ENCODE measurements at places on chromosomes 5 and 9.

DNA sequence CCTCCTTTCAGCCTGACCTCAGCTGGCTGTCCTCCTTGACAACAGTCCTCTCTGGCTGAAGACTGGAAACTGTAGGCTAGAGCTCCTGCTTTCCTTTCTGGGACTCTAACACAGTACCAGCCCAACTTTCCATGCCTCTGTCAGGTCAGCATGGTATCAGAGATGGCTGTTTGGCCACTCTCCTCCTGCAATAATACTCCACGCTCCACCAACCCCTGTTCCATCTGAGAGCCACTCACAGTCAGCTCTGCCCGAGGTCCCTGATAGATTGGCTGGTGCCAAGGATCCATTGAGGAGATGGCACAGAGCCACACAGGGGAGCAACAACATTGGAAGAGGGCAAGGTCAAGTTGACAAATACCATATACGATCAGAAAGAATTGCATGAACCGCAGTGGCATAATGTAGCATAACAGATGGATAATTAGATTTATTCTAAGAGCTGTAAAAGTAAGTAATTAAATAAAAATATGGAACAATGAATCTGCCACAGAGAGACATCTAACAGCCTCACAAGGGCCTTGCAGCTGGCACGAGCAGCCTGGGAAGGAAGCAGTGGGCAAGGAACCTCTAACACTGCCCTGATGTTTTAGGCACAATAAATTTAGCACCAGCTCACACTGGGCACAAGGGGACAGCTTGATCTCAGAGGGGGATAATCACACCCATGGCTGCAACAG, 94.3 kb upstream of the LRRTM2 start:
- no peak for DNase-seq

GRCh38 chr9:18707061-18707461, 233.1 kb downstream of the ADAMTSL1 start:
- peak; percentile 58 for DNase-seq

DNA sequence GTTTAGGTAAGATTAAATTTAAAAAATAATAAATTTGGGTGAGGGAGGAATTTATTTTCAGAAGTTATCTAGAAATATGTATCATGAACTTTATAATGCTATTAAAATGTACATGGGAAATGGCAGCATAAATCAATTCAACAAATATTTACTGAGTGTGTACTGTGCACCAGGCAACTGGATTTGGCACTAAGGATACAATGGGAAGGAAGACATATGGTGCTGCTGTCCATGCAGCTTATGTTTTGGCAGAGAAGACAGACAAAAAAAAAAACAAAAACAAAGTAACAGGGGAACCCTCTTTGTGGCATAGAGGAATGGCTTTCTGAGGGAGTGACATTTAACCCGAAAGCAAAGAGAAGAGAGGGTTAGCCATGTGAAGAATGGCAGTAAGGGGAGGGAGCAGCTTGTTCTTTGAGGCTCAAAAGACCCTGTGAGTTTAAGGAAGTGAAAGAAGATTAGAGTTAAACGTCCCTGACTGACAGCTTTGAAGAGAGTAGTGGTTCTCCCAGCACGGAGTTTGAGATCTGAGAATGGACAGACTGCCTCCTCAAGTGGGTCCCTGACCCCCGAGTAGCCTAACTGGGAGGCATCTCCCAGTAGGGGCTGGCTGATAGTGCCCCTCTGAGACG, 23.9 kb downstream of the CNTRL start:
- DNase-seq: no peak

GRCh38 chr9:37449862-37450632, 15.2 kb downstream of the ZBTB5 start:
- DNase-seq: no peak

- DNase-seq: no peak
Measured at GRCh38 chr5:96854067-96854466, 22.2 kb upstream of the ERAP2 start.

DNA sequence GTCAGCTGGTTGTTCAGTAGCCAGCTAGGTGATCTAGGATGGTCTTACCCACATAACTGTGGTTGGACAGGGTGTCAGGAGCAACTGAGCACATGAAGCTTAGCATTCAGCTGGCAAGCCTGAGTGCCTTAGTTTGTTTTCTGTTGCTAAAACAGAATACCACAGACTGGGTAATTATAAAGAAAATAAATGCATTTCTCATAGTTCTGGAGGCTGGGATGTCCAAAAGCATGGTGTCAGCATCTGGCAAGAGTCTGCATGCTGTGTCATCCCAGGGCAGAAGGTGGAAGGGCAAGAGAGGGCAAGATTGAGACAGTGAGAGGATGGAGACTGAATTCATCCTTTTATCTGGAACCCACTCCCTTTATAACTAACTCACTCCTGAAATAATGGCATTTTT, 921.5 kb downstream of the TLE4 start:
- no peak for DNase-seq

- DNase-seq: no peak
Measured at GRCh38 chr9:22401671-22402070, 45.0 kb upstream of the DMRTA1 start.

GRCh38 chr9:124242331-124243194, 15.2 kb upstream of the NEK6 start:
- DNase-seq: peak; percentile 81

- DNase-seq: no peak
Measured at GRCh38 chr5:79642210-79642609, 30.0 kb downstream of the TENT2 start.

- DNase-seq: no peak
Measured at GRCh38 chr5:142737179-142737578, 33.0 kb upstream of the ARHGAP26 start.

GRCh38 chr5:151925340-151925739, 689 bp upstream of the GLRA1 start:
- DNase-seq: no peak

DNA sequence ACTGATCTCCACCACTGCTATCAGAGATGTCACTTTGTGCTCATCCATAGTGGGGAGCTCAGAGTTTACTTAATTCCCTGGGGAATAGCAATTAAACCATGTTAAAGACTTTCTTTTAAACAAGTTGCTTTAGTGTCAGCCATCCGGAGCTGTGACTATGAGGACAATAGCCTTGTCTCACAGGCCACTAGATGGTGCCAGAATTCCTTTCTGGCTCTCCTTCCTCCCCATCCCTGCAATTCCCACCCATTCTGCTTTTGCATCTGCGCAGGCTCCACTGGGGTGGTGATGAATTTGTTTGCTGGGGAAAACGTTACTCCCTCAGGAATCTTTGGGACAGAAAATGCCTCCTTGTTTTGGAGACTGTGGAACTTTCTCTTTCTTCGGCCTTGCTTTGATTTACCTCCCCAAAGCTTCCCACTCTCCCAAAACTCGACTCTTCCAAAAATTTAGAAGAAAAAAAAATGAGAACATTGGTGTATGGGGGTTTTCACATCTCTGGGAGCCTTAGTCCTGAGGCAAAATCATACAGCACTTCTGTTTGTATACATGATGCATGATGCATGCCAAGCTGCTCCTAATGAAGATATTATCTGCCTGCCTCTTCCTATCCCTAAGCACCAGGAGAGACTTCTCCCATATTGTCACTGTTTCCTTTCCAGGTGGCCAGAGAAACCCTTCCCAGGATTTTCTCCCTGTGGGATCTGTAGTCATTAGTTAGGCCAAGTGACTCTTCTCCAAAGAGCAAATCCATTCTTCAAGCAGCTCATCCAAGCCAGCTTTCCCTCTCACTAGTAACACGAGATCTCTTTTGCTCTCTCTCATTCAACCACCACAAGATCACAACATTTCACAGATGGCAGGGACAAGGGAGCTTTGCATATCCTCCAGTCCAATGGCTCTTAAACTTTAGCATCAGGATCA, 466.1 kb downstream of the TLR4 start:
- no peak for DNase-seq

DNA sequence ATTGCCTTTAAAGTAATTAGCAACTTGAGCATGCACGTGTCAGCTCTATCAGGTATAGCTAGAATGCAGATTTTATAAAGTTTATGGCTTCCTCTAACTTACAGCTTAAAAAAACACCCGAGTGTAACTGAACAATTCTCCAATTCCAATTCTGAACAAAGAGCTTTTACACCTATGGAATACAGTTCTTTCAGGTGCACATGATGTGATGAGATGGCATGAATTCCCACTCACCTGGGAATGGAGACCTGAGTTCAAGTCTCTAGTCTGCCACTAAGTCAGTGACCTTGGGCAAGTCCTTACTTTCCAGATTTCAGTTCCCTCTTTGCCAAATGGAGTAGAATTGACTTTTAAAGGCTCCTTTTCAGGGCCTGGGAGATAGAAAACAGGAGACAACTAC, 1.8 kb downstream of the ZFAND5 start:
- no peak for DNase-seq

DNA sequence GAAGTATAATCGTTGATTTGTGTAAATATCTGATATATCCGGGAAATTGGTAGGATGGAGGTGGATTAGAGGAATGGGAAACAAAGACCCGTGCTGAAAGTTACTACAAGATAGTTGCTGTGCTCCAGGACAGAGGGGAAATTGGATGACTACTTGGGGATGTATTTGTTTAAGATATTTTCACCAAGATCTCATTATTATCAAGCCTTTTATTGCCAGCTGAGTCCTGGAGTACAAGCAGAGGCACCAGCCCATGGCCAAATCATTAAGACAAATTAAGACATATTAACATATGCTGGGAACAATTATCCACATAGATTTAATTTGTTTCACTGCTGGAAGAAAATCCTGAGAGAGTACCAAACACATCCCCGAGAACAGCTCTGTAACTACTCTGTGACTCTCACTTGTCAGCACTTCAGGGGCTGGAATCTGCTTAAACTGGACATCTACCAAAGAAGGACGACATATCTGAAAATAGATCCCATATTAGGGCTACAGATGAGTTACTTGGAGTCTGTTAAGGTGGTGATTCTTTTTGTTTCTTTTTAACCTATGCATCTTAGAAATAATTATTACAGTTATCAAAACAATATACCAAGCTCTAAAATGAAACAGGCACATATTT, 68.2 kb downstream of the SLC1A1 start:
- no peak for DNase-seq

- no peak for DNase-seq
Measured at GRCh38 chr5:179588166-179588565, 35.3 kb downstream of the HNRNPH1 start.

DNA sequence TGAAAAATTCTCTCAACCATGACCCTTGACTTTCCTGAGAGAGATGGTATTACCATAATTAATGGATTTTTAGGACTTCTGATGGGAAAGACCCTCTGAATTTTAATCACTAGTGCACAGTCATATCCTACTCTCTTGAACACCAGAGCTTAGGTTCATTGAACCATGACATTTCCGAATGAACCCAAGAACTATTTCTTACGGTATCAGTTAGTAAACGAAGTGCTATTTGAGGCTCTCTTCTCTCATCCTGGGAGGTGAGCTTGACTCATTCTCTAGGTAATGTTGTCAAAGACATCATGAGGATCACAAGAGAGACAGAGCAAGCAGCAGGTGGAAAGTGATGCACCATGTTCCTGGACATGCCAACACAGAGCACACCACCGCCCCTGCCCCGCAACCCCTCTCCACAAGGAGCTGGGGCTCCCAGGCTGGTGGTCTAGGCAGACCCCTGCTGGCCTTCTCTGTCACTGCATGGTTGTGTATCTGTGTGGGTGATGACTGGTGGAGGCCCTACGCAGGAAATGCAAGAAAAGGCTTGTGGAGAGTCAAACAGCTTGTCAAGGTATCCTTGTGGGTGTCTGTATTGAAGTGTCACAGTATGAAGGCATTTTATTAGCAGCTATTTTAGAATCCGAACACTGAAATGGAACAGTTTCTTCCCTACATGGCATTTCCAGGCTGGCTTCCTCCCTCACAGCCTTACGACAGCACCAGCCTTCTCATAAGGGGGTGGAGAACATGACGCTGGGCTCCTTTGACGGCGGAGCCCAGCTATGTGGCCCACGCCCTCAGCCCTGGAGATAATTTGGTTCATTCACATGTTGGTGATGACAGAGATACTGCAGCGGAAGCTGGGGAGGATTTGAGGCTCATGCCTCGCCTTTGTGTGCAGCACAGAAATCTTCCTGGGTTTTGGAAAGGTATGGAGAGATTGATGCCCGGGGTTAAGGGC, 297.6 kb downstream of the NTRK2 start:
- DNase-seq: no peak

DNA sequence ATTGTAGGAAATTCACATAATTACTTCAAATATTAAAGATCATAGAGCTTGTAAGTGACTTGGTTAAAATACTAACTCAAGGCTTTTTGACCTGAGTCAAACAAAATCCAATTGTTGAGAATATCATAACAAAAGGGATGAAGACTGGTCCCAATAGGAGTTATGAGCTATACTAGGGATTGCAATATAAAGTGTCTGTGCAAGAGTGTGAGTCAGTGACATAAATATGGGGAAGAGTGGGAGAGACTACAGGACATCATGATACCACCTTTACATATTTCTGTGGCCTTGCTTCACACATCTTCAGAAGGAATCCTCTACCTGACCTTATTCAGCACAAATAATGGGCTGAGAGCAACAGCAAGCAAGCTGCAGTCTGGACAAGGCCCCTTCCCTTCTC, 180.9 kb upstream of the SLC24A2 start:
- peak; percentile 20 for DNase-seq

DNA sequence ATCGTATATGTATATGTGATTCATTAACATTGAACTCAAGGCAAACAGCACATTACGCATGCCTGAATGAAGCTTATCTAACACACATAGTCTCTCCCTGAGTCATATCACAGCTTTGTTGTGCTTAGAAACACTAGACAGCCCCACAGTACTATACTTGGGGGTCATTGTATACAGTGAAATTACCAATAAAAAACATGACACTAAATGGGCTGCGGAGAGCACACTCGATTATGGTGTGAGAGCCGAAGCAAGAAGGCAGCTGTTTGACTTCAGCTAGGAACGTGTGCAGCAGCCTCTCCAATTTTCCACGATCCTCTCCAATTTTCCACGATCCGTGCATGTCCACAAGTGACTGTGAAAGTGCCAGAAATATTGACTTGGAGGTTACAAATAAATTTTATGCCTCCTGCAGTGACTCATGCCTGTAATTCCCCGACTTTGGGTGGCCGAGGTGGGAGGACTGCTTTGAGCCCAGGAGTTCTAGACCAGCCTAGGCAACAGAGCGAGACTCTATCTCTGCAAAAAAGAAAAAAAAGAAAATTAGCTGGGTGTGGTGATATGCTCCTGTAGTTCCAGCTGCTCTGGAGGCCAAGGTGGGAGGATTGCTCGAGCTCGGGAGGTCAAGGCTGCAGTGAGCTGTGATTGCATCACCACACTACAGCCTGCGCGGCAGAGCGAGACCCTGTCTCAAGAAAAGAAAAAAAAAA, 102.4 kb downstream of the DAPK1 start:
- DNase-seq: peak; percentile 72

GRCh38 chr5:80925931-80926330, 34.2 kb upstream of the RASGRF2 start:
- no peak for DNase-seq

All from fibroblast of skin of left quadriceps (primary cell).